ENCODE measurements at places on chromosomes 13 and 19. TPM values are rescaled to one million over a fixed set of nuclear protein-coding genes. Genes with fewer than 3 reads are reported as not detected.

The NCR1 gene
- not detected for total RNA-seq

The CEACAM19 gene
- total RNA-seq, result 25.6 TPM

The ADGRE1 gene
- not detected for total RNA-seq

The PABPC3 gene
- 0.96 TPM for total RNA-seq

The FGF21 gene
- 0.93 TPM for total RNA-seq

The OR7D2 gene
- total RNA-seq, result not detected

The C13orf42 gene
- not detected for total RNA-seq

The PRODH2 gene
- not detected for total RNA-seq

The ZIC5 gene
- total RNA-seq, result not detected

The MAB21L1 gene
- not detected for total RNA-seq

The LCP1 gene
- total RNA-seq, result 0.88 TPM

The ARHGAP33 gene
- 5.4 TPM for total RNA-seq

The RUBCNL gene
- total RNA-seq, result 0.37 TPM

The TUBA3C gene
- not detected for total RNA-seq

The CBY2 gene
- total RNA-seq, result not detected

The VAV1 gene
- not detected for total RNA-seq

The ZNF681 gene
- total RNA-seq, result not detected

The CGB3 gene
- total RNA-seq, result not detected

The NLRP11 gene
- total RNA-seq, result not detected

The PNMA8A gene
- 7.6 TPM for total RNA-seq

The CLEC17A gene
- total RNA-seq, result not detected

The NKG7 gene
- total RNA-seq, result not detected

The SPACA4 gene
- not detected for total RNA-seq

The CRB3 gene
- total RNA-seq, result 15.6 TPM

The TNFSF11 gene
- not detected for total RNA-seq

The CLEC4M gene
- total RNA-seq, result not detected

The LILRB4 gene
- total RNA-seq, result not detected

The PSG4 gene
- total RNA-seq, result 14.0 TPM

The DPF1 gene
- total RNA-seq, result 1.0 TPM

The CFD gene
- 0.88 TPM for total RNA-seq

The ZNF799 gene
- total RNA-seq, result 1.8 TPM

The TSHZ3 gene
- not detected for total RNA-seq

The DLL3 gene
- total RNA-seq, result 0.68 TPM

The ZNF85 gene
- total RNA-seq, result 6.9 TPM

The HIPK4 gene
- total RNA-seq, result not detected

The SBSN gene
- total RNA-seq, result 0.61 TPM

The STARD13 gene
- 31.9 TPM for total RNA-seq

The SCN1B gene
- total RNA-seq, result 0.19 TPM

The THOP1 gene
- 93.7 TPM for total RNA-seq

The LYPD3 gene
- 3.1 TPM for total RNA-seq

The EDDM13 gene
- not detected for total RNA-seq
